Ovary (tissue), 10 donors: ENCODE measurements at places on chromosomes 7 and 10. TPM values are rescaled to one million over a fixed set of nuclear protein-coding genes. Genes with fewer than 3 reads are reported as not detected.

RPA3 gene
- 18.2 TPM for total RNA-seq

ATP6V0E2 gene
- 13.2 TPM for total RNA-seq

GRCh38 chr7:94921911-94922310, 14.5 kb downstream of the PPP1R9A start:
- no peak for DNase-seq

- DNase-seq = no peak
These were observed 58.4 kb upstream of the ABCB5 start for GRCh38 chr7:20557116-20557515.

DNA sequence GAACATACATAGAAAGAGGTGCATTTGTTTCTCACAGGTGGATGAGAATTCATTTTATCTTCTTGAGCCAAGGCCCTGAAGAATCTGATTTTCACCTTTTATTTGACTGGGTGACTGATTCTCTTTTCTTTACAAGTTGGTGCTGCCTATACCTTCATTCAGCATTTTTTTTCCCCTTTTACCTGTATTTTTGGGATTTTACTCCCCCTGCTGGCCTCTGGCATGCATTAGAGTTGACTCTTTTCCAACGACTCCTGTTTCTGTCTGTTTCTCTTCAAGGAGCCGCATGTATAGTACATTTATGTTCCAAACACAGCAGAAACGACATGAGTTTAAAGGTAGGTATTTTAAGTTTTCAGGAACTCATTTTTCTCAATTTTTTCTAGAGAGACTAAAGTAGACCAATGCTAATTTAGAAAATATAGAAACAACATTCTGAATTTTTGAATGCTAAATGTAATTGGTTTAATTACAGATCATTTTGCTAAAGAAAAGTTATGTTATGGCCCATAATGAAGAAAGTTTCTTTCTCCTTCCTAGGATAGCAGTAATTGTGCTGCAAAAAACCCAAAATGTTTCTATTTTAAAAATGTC, 149.8 kb upstream of the HDAC9 start:
- DNase-seq = no peak

CFAP58 gene
- total RNA-seq = 7.9 TPM

- no peak for DNase-seq
These were observed 118.5 kb upstream of the C1QL3 start for GRCh38 chr10:16640153-16640552.

AZGP1 gene
- 4.4 TPM for total RNA-seq

DNA sequence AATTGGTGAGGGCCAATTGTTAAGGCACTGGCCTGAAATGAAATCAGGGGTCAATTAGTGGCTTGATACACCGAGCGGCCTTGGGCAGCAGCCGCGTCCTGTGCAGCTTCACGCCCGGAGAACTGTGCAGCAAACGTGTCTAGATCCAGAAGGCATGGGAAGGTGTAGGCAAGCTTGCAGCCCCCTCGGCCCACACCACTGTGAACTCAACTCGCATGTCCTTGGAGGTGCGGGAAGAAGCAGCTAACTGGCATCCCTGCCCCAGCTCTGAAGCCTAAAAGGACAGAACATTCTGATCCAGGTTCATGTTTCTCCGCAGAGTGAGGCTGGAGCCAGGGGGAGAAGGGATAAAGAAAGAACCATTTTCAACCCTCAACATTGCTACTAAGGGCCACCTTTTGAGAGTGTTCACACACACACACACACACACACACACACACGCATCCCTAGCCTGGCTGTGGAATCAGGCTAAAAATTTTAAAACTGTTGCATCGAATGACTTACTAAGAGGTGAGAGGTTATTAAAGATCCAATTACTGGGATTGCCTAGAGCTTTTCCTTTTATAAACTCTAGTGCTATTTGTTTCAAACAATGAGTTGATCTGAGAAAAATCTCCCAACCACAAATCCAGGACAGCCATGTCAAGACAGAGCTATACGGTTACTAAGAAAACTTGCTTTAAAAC, 104.0 kb downstream of the PARP12 start:
- no peak for DNase-seq

- no peak for DNase-seq
These were observed 752.3 kb downstream of the SUGCT start for GRCh38 chr7:40887099-40887498.

TUBAL3 gene
- 0.15 TPM for total RNA-seq
